Naive thymus-derived CD8-positive, alpha-beta T cell (primary cell): ENCODE measurements at places on chromosomes 7 and 10.

- no peaks in the 10 kb centered on the region for H3K4me1 ChIP-seq
Measured at GRCh38 chr7:51062222-51062987, 254.2 kb downstream of the COBL start.

GRCh38 chr10:86071758-86072157, 294.8 kb downstream of the GRID1 start:
- peaks cover 13% of the 10 kb centered on the region for H3K27me3 ChIP-seq
- no peak for DNase-seq
- no peaks in the 10 kb centered on the region for H3K4me1 ChIP-seq
- no peaks in the 10 kb centered on the region for H3K36me3 ChIP-seq
- H3K27ac ChIP-seq: no peak overlapping the region

GRCh38 chr10:80964955-80965614, 427.4 kb downstream of the SH2D4B start:
- no peaks in the 10 kb centered on the region for H3K36me3 ChIP-seq
- no peak overlapping the region for H3K4me3 ChIP-seq
- no peak overlapping the region for H3K27ac ChIP-seq
- peaks cover 3% of the 10 kb centered on the region for H3K27me3 ChIP-seq

- no peak for DNase-seq
- no peaks in the 10 kb centered on the region for H3K4me1 ChIP-seq
- no peak overlapping the region for H3K27ac ChIP-seq
- H3K4me3 ChIP-seq: no peak overlapping the region
- peaks cover 37% of the 10 kb centered on the region for H3K36me3 ChIP-seq
Measured at GRCh38 chr10:58367069-58367468, 18.1 kb upstream of the TFAM start.

DNA sequence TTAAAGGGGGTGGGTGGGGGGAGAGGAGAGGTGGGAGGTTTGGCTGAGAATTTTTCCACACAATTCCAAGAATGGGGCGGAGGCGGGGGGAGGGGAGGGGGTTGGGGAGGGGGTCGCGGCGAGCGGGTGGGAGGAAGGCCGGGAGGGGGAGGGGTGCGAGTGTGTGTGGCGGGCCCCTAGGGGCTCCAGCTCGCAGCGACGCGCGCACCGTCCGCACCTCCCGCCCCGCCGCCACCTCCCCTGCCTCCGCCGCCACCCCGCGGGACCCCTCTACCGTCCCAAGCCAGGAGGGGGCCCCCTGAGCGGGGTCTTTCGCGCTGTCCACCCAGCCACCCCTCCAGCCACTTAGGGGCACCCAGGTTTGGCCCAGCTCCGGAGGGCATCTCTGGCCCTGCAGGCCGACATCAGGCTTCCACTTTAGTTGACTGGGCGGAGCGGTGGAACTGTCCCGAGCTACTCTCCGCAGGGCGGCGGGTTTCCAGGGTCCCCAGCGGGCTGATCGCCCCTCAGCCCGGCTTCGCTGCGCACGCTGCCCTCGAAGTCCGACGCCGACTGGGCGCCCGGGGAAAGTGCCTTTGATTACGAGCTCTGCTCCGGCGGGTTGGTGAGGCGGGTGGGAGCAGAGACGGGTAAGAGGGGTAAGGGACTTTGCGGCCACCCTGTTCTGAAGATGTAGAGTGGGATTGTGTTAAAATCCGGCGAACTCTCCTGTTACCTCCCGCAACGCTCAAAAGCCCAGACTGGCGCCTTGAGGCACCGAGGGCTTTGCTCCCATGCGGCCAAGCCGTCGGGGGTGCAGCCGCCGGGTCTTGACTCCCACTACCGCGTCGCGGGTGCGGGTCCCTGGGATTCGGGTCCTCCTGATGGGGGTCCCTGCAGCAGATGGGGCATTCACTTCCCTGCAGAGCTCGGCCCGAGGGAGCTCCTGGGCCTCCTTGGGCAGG, 1.8 kb upstream of the VAX1 start:
- no peak overlapping the region for H3K27ac ChIP-seq
- H3K4me3 ChIP-seq: no peak overlapping the region
- H3K36me3 ChIP-seq: no peaks in the 10 kb centered on the region
- peaks cover 51% of the 10 kb centered on the region for H3K27me3 ChIP-seq
